ENCODE measurements at places on chromosomes 7 and 10.
A peak's percentile ranks its signal among the peaks of the same experiment; 100 is the strongest.

- no peak for DNase-seq
Measured at GRCh38 chr10:97729014-97729413, 7.9 kb upstream of the ZFYVE27 start.

- DNase-seq, result no peak
Measured at GRCh38 chr7:138278601-138279000, 181.5 kb upstream of the TRIM24 start.

DNA sequence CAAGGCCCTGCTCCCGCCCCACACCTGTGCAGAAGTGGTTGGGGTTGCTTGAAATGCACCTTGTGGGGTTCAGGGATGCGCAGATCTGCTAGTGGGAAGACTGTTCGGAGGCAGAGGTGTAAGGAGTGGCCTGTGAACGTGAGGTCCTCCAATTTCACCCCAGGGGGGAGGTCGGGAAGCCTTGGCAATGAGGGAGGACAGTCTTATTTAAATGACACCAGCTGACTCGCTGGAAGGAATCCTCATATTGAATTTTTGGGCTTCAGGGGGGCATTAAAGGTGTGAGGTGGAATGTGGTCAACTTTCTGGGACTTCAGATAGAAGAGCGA is 218.8 kb upstream of the CELF2 start:
- DNase-seq, result no peak

DNA sequence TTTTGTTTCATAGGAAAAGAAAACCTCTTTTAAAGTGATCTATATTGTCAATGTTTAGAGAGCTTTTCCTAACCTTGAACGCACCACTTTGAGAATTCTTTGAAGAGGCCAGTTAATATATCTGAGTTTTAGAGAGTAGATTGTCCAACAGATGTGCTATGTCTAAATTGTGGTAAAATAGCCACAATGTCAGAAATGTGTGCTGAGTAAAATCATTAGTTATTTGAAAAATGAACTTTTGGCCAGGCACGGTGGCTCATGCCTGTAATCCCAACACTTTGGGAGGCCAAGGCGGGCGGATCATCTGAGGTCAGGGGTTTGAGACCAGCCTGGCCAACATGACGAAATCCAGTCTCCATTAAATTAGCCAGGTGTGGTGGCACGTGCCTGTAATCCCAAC is 61.6 kb upstream of the KIAA1217 start:
- no peak for DNase-seq

- no peak for DNase-seq
Measured at GRCh38 chr7:157516911-157517781, 180.3 kb downstream of the DNAJB6 start.

DNA sequence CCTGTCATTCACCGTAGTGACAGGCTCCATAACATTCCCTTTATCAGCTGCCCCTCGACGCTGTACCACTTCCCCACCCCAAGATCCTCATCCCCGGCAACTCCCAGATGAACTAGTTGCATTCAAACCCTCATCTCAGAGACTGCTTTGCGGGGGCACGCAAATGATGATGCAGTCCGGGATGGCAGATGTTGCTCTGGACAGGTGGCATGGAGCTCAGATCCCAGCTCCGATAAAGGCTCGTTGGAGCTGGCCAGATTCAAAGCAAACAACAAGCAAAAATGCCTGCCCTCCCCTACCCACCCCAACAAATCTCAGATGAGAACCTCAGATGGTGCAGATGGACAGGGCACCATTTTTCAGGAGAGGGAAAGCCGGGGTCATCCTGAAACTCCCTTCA is 46.7 kb downstream of the CARD11 start:
- DNase-seq, result no peak

GRCh38 chr7:100949933-100950443 is 654 bp downstream of the MUC3A start:
- no peak for DNase-seq

- DNase-seq, result no peak
Measured at GRCh38 chr10:131870411-131870810, 30.4 kb upstream of the PPP2R2D start.

GRCh38 chr10:103847909-103848468 is 7.4 kb downstream of the SH3PXD2A start:
- DNase-seq, result no peak

GRCh38 chr7:122975341-122975740 is 20.2 kb downstream of the TAS2R16 start:
- no peak for DNase-seq

DNA sequence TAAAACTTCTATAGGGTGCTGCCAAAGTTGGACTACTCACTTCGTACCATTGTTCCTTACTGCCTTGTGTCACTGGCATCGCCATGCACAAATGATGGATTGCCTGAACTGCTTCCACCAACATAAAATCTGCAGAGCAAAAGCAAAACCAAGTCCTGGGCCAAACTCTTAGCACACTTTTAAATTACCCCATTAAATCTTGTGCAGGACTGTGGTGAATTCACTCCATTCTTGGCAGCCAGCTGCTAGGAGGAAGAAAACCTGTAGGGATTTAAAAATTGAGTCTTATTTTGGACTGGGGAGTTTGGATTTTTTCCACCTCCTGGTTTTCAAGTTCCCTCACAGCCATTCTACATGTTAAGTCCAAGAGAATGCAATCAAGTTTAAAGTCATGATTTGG is 646.9 kb downstream of the SORCS3 start:
- no peak for DNase-seq

GRCh38 chr7:148172920-148173319 is 417.6 kb upstream of the C7orf33 start:
- no peak for DNase-seq

- no peak for DNase-seq
Measured at GRCh38 chr10:119412244-119413092, 130.1 kb downstream of the RGS10 start.

- no peak for DNase-seq
Measured at GRCh38 chr10:60384708-60385398, 4.8 kb downstream of the ANK3 start.

GRCh38 chr10:69650589-69651261 is 20.7 kb downstream of the FAM241B start:
- DNase-seq, result no peak

DNA sequence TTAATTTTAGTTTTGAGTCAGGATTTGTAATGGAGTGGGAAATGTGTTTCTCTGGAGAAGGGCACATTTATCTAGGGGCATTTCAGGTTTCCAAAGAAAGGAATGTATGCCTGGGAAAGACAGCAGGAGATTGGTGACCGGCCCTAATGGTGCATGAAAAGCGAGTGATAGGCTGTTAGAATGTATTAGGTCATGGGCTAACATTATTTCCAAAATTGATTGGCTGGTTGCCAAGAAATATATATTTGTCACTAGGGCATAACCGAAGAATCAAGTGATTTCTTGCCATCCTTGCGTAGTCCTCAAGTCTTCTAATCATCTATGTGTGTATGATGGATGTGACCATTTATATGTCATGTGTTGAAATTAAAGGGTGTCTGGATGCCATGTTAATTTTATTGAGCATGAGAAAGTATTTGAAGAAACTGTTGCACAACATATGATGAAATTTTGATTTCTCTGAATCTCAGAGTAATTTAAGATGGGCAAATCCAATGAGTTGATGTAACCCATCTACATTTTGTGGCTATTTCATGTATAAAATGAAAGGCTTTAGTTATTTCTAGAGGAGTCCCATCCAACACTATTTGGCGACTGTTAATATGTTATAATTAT is 248.4 kb downstream of the BMPER start:
- no peak for DNase-seq

DNA sequence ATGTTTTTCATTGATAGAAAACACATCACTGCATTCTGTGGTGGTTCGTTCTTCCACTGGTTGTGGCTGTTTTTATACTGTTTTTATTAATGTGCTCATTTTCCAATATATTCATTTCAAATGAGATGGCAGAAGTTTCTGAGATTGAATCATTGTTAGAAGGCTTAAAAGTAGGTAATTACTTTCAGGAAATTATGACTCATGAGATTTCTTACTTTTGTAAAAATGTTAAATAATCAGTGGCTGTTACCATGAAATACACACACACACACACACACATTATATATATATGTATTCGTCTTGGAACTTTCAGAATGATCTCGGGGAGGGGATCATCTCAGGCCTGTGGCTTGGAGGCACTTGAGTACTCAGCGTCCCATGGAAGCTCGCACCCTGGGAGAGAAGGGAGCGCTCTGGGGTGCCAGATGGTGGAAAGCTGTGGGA is 66.1 kb downstream of the ZMYND11 start:
- no peak for DNase-seq

DNA sequence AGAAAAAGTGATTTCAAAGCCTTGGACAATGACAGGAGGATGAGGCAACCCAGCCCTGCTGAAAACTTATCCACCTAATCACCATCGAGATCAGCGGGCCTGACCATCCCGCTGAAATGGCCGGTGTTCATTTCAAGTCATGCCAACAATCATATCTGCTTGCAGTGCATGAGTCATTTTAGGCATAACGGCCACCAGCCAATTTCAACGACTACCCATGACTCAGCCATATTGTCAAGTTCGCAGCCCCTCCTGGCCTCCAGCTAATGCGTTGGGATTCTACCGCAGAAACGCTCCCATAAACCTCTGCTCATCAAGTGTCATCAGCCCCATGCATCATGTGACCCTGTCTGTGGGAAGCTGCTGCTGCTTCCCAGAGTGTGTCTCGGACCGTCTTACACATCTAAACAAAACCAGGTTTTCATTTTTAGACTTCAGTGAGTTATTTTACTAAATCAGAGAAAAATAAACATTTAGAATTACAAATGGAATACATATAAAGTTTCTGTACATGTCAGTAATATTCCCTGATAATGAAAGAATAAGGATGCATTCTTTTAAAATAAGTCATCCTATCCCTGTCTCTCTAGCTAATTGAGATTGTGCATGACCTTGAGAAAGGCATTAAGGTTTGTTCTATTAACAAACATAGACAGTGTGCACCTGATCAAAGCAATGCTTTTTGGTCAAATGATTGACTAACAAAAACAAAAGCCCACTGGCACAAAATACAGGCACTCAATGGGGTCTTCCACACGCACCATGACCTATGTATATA is 188.9 kb downstream of the ADAM12 start:
- no peak for DNase-seq

GRCh38 chr10:59808896-59809643 is 55.8 kb upstream of the MRLN start:
- DNase-seq, result peak; percentile 46

DNA sequence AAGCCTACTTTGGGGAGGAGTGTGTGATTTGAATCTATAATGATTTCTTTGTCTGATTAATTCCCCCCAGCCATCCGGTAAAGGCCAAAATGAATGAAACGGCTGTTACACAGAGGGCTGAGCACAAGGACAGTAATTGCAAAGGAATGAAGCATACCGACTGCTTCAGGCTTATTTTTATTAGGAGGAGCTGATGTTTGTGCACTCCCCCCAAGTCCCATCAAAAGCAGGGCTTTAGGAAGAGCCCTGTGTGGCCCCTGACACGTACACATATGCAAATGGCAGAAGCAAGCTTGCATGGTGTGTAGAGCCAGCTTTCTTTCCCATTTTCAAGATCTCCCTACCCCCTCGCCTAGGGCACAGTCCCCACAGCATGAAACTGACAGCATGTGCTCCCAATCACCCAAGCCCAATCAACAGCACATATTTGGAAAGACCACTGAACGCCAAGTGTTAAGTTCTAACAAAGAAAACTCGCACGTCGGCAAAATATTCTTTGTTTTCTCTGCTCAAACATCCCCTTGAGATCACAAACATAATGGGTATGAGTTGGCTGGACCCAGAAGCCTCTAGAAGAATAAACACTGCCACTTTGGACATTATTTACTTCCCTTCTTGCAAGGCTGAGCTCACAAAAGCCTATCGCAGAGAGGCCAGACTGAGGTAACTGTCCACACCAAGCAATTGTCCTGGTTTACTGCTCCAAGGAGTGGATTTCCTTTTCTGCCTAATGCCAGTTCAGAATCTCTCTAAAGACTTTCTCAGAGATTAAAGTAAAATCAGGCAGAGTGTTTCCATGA is 143.0 kb downstream of the CUBN start:
- DNase-seq, result no peak

- no peak for DNase-seq
Measured at GRCh38 chr10:36171556-36171952, 529.5 kb upstream of the FZD8 start.

- DNase-seq, result no peak
Measured at GRCh38 chr7:94351703-94352102, 43.0 kb upstream of the COL1A2 start.

- no peak for DNase-seq
Measured at GRCh38 chr7:44375236-44375699, 49.9 kb upstream of the CAMK2B start.

GRCh38 chr10:117492504-117492903 is 50.0 kb upstream of the EMX2 start:
- DNase-seq, result no peak

- no peak for DNase-seq
Measured at GRCh38 chr10:119138346-119139306, 26.9 kb downstream of the SFXN4 start.

DNA sequence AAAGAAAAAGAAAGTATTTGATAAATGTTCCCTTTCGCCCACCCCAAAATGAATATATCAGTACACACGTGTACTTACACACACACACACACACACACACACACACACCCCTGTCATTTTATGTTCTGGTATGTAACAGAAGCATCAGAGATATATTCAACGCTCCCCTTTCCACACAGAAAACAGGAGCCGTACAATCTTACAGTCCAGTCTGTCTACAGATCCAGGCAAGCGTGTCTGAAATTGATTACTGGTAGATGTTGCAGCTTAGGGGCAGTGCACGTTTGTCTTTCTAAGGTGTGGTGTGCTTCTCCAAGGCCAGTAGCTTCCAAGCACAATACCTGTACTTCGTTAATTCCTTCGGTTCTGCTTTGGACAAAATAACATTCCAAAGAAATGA is 143.7 kb upstream of the RNF32 start:
- no peak for DNase-seq

DNA sequence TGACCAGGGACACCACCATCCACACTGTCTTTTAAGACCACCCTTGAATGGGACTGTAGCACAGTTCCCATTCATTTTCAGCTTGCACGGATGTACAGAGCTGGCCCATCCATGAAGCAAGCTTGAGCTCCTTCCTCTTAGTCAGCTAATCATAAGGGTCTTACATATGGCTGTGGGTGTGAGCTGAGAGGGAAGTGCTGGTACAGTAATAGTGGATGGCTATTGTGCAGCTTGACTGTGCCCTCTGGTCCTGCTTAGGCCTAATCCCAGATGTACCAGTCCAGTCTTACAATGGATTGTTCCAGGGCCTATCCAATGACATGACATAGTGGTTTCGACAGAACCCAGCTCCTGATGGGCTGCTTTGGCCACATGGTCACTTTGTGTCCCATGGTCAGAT is 96.9 kb upstream of the ZNF438 start:
- DNase-seq, result no peak

- no peak for DNase-seq
Measured at GRCh38 chr7:131068604-131069021, 259.1 kb upstream of the MKLN1 start.
